ENCODE measurements at places on chromosomes 5 and 9.

DNA sequence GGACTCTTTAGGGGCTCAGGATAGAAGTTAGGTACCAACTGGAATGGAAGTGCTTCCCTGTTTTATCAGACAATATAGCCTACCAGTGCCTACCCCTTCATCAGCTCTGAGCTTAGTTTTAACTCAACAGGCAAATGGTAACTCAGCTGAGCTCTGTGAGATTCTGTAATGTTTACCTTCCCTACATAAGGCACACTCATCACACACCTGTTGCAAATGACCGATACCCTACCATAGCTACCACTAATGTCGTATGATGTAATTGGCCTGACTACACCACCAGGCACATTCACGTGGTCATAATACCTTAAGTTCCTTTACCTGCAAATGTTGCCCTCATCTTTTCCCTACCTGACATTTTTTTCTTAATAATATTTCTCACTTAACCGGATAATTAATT is 254.8 kb downstream of the ADGRV1 start:
- no peak for DNase-seq

DNA sequence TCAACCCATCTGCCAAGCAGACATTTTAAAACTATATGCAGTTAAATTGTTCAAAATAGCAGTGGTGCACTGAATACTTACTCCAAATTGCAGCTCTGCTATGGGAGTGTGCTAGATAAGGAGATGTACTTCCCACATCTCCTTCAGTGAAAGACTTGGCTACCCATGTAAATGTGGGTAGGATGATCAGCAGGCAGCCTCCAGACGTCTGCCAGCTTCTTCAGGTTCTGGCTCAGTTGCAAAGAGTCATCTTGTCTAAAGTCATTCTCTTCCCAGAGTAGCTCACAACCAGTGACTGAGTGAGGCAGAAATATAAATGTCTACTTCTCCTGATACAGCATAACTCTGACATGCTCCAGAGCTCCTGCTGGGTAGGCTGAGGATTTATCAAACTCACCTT is 1050.0 kb upstream of the CDH10 start:
- no peak for DNase-seq

DNA sequence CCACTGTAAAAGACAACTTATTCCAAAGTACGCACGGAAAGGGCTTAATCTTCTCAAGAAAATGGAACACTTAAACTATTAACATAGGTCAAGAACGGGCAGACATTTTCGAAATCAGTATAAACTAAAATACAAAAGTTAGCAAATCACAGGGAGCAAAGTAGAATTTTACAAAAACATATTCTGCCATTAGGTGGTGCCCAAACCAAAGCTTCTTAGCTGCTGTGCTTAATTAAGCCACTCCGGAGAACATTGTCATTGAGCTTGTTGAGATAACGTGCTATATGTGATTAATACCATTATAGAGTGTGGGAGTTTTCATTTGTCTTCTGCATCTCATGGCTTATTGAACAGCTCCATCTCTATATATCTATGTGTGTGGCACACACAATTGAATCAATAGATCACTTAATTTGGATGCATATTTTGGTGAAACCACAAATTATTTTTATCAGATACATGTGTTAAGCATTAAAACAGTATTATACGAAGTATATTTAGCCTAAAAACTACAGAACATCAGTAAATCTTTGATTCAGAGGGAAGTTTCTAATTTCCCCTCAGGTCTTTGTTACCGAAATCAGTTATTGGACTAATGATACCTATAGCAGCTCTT is 23.4 kb downstream of the UBLCP1 start:
- DNase-seq, result no peak

DNA sequence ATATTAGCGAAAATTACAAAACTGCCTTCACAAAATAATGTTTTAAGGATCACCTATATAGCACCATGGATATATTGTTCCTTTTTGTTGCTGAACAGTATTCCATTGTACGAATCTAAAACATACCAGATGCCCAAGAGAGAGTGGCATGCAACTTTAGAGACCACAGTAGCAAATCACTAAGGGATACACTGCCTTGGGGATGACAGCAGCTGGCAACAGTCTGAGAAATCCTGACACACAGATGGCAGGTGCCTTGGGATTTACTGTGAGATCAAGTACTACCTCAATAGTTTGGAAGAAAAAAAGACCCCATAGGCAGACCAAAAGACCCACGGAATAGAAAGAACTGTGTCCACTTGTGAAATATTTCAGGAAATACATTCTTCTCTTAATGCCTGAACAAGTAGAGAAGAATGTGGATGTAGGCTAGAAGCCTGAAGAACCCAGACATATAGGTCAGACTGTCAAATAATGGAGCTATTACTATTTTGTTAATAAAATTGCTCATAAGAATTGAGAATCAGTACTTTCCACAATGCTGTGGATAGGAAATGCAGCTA is 53.4 kb downstream of the PLPP1 start:
- DNase-seq, result no peak

DNA sequence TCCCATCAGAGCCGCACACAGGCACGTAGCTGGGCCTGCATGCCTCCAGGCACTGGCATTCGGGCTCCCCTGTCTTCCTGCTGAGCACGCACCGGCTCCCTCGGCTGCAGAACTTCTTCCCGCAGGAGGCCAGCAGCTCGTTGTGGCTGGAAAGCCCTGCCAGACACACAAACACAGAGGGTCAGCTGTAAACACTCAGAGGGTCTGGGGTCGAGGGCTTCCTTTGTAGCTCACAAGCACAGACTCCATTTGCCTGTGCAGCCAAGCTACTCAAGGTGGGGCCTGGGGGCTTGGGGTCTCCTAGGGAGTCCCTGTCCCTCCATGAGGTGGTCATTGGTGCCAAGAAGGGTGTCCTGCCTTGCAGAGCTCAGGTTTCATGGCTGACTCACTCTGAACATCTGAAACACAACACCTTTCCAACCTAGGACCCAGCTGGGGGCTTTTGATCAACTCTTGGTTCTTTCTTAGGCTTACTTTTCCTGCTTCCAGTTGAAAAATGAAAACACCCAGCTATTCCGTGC is 211.4 kb downstream of the FSTL4 start:
- DNase-seq, result no peak

DNA sequence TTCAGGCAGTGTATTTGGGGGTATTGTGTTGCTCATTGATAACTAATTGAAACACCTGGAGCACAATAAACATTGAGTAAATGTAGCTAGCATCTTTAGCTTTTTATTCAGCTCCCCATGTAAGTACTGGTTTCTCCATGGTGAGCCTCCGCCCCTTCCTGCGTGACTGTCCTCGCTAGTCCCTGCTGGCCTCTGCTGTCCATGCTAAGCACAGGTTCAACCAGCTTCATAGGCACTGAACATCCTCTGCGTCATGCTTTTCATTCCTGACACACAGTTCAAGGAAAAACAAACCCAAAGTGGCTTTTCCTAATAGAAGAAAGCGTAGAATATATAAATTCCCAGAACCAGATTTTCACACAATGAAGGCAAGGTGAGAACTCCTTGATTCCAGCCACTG is 27.3 kb upstream of the DAP start:
- no peak for DNase-seq

DNA sequence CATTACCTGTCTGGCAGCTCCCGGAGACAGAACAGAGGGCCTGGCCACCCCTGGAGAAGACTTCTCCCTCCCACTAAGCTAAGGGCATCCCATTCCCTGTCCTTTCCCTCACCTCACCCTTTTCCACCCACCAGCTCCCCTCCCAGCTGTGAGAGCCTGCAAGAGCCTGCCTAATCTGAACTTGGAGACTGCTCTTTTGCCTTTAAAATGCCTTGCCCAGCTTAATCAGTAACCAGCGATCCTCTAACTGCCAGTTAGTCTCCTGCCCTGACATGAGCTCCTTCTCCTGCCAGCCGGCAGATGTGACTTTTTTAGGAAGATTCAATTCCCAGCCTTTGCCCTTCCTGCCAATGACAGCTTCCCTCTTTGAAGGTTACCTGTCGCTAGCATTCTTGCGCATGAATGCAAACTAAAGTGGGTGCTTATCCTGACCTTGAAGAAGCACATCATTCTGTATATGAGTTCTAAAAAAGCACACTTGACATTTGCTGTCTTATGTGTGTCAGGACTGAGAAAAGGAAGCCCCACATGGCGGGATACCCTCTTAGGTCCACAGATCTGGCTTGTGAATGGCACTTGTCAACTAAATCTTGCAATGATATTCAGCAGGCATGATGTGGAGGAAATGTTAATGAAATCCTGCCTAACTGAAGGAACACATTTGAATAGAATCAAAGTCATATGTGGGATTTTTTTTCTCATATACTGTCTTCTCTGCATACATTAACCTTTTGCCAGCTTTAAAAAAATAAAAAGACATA is 411.2 kb upstream of the SLC30A5 start:
- no peak for DNase-seq

DNA sequence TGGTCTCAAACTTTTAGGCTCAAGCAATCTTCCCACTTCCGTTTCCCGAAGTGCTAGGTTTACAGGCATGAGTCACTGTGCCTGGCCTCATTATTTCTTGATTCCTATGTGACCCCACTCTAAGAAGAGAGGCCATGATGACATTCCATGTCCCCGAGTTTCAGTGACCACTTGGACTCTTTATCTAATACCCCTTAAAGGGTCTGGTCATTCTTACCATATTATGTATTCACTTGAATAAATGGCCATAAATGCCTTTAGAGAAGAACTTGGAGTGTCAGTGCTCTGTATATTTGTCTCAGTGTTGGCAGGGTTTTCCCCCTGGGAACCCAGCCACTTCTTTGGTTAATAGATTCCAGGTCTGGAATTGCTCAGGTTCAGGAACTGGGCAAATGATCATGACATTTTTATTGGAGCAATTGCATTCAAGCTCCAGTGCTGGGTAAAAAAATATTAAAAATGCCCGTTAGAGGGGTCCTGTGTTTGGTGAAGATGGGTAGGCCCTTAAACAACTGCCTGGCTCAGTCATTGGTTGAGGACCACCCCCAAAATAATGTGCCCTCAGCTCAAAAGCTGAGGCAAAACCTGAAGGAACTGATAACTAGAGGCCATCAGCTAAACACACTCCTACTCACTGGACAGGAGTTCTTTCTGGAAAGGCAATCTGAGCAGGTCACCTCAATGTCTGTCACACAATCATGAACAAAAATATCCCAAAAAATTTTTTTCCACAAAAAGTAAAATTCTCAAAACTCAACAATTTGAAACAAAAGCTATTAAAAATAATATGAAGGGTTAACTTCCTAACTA is 186.6 kb upstream of the ZNF608 start:
- no peak for DNase-seq

GRCh38 chr5:53815471-53815870 is 255.0 kb downstream of the NDUFS4 start:
- DNase-seq, result no peak

DNA sequence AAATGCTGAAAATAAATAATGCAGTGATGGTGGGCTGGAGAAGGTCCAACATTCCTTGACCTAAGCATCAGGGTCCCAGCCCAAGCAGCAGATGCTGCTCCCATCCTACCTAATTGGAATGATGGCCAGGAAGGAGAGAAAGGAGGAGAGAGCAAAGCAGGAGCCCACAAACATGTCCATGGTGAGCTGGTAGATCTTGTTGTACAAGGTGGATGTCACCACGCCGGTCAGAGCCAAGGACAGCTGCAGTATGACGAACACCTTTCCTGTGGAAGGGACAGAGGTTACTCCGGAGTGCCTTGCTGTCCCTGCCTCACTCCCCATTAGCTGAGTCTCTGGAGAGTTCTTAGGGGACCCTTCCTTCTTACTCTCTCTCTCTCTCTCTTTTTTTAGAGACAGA is 4.3 kb downstream of the SLC46A2 start:
- no peak for DNase-seq

DNA sequence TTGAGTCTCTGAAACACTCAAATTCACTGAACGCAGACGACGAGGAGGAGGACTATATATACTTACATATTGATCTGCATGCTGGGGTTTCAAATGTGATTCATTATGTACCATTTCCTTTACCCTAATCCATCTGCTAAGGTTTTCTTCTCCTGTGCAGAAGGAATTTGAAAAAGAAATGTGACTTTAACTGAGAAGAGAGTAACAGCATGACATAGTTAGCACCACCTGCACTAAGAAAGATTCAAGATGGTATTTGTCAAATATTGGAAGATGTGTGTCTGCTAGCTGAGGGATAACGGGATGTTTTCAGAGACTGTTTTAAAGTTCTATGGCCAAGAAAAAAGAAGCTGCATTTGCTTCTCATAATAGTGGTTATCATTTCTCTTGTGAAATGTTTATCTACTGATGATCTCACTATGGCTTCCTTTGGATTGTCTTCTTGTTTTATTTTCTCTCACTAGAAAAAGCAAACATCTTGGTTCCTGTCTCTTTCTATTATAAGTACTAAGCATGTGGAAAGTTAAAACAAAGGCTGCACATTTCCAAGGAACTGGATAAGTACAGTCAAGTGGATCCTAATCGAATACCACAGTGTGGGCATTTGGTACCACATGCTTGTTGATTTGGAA is 89.8 kb upstream of the TLE4 start:
- DNase-seq, result no peak

DNA sequence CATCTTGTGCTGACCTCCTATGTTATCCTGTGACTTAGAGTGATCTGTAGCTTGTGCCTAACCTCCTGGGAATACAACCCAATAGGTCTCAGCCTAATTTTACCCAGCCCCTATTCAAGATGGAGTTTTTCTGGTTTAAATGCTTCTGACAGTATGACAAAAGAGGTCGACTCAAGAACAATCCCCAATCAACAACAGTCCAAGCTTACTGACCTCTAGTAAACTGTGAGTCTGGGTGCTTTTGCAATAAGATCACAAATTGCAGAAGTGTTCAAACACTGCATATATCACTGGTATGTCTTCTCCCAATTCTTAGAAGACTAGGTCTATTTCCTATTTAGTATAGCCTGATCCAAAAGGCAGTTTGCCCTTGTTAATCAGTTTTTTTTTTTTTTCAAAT is 323.5 kb upstream of the PTGER4 start:
- DNase-seq, result no peak

DNA sequence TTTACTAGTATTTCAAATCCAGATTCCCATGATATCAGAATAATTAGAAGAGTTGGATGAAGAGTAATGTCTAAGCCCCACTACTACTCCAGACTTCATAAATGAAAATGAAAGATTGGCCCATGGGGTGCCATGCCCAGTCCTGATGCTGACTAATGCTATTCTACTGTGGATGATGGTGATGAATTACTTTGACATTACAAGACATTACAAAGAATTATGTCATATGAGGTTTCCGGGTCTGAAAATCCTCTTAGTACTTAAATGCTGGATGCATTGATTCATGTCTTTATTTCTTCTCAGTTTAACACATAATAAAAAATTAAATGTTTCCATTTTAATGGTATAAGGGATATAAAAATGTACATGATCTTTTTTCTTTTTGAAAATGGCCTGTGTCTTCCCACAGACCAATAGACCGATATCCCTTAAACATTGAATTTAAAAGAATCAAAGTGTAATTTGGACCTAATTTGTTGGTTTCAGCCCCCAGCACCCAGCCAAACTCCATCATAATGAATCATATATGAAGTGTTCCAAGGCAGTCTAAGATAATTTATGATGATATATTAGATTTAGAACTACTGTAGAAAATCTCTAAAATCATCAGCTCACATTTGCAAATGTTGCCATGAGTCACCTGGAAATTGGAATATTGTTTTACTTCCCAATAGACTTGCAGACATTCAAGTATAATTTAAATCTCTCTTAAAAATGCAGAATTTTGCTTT is 223.6 kb upstream of the SGCD start:
- DNase-seq, result no peak
